ENCODE measurements at places on chromosomes 3 and 15.

DNA sequence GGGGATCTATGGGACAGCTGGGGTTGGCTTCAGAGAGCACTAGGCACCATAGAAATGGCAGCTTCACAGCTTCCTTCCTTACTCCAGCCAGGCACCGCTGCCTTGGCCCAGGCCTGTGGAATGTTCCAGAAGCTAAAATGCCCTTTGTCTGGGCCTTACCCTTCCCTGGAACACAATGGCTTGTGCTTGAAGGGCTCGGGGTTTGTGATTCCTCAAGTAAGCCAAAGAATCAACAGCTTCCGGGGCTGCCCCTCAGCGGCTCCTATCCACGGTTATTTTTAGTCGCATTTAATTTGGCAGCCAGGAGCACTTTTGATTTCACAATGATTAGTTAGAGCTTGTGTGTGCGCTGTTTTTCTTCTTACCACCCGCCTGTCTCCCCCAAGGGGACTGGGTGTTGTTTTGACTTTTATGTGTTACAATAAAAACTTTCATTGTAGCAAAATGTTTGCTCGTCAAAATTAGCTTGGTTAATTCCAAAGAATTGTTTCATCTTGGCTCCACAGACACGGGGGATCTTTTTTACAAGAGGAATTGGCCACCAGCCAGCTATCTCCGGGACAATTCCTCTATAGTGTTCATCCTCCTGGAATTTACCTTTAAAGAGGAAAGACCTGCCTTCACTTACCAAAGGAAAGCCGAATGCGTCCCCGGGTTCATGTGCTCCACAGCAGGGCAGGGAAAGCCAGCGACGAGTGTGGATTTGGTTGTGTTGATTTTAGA lies 73.8 kb downstream of the TLE3 start:
- peak; percentile 8 for DNase-seq

DNA sequence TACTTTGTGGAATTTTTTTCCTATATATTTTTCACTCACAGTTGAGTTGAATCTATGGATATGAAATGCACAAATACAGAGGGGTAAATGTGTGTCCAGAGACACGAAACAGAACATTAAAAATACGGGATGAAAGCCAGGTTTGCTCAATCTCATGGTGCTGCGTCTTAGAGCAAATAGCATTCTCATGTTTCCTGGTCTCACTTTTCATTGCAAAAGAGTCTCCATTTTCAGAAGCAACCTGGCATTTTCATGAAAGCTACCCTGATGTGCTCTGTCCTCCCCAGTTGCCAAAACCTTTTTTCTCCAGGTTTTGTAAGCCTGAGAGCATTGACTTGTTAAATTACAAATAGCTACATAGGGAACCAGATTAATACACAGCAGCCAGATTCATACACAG lies 49.5 kb upstream of the MBNL1 start:
- no peak for DNase-seq

DNA sequence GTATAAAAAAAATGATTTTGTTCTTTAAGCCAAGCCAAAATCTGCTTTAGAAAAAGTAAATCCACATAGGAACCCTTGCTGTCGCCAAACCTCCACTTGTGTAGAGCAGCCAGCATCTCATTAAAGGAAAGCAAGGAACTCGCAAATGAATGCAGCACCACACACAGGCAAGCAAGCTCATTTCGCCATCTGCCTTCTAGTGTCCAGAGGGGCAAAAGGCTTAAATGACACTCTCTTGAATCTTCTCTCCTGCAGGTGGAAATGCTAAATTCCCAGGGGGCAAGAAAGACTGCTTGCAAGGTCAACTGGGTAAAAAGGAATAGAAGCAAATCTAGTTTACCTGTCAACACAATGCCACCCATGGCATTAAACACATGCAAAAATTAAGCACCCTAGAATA lies 2.4 kb downstream of the MB21D2 start:
- no peak for DNase-seq

DNA sequence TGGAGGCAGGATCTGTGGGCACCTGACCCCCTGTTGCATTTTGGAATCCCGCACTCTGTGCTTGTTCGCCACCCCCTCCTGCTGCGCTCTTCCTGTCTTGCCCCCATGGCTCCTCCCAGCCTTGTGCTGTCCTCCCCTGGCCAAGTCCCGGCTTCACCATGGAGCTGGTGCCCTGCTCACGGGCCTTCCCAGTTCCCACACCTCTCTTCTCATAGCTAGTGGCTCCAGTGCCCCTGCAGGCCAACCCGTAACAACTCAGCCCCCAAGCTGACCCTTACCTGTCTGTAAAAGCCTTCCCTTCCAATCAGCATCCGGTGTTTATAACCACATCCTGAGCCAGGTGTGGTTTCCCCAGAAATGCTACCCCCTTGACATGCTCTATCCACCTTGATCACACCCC lies 407.7 kb upstream of the C2CD4B start:
- DNase-seq: no peak

- DNase-seq: no peak
These were observed 637 bp downstream of the CIP2A start for GRCh38 chr3:108588601-108589000.

DNA sequence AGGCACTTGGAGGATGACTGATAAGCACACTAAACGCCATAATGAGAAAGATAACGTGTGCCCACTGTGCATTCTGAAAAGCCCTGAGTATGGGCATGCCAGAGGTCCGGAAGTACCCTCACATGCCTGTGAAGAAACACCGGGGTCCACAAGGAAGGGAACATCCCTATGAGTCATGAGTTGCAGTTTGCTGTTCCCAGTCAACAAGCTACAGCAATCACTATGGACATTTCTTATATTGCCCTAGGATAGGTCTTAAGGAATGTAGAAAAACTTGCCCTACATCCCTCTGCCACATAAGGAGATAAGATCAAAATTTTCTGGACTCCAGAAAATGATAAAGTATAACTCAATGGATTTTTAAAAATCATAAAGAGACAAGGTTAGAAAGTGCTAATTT lies 9.9 kb downstream of the MB21D2 start:
- DNase-seq: no peak

DNA sequence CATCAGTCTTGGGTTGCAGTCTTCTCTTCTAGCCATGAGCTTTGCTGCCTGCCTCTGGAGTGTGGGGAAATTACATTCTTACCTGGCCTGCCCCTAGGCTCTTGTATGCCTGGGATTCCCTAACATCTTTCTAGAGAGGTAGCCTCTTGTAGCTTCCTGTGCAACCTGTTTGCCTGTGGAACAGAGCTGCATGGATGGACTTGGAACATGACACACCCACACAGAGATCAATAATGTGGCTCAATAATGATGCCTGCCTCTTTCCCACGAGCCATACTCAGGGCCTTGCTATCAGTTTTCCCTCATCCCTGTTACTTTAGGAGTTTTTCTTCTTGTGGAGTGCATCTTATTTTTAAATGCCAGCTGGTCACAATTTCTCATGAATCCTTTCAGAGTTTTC lies 11.4 kb downstream of the CHCHD6 start:
- no peak for DNase-seq

DNA sequence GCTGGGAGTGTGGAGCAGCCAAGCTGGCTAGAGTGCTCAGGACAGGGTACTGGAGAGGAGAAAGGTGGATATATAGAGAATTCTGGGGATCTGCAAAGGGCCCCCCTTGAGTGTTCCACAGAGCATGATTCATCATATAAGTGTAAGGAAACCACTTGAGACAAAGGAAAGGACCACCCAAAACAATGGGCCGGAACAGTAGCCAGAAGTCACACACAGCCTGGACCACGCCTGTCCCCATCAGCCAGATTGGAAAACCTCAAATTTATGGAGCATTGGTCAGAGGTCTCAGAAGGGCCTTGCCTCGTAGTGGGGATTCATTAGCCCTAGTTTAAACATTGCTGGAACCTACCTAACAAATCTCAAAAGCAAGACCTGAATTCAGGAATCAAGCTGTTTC lies 4.9 kb upstream of the KNSTRN start:
- no peak for DNase-seq

- no peak for DNase-seq
These were observed 55.9 kb downstream of the NGLY1 start for GRCh38 chr3:25727316-25727715.

DNA sequence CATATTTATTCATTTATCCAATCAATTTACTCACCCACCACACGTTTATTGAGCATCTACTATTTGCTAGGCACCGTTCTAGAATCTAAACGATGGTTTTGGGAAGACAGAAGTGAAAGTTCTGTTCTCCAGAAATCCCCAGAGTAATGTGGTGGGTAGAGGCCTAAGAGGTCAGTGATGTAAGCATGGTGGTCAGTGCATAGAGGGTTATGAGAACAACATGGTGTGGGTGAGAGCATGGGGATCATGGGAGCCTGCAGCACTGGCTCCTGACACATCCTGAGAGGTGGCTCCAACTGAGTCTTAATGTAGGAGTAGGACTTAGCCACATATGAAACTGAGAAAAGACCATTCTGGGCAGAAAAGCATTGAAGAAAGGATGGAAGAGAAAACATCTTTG lies 85.3 kb upstream of the TNFAIP8L3 start:
- DNase-seq: no peak

GRCh38 chr15:59406446-59406845 lies 31.5 kb upstream of the FAM81A start:
- no peak for DNase-seq

- DNase-seq: no peak
These were observed 49.7 kb upstream of the BOC start for GRCh38 chr3:113161661-113162060.
